ENCODE measurements at places on chromosomes 5 and 9.

GRCh38 chr5:37771203-37771611, 68.6 kb downstream of the GDNF start:
- no peak for DNase-seq

GRCh38 chr9:82891321-82891720, 171.6 kb downstream of the RASEF start:
- no peak for DNase-seq

- DNase-seq, result no peak
Measured at GRCh38 chr9:35834260-35835215, 5.5 kb downstream of the TMEM8B start.

GRCh38 chr9:1298046-1298445, 247.9 kb downstream of the DMRT2 start:
- no peak for DNase-seq

- DNase-seq, result no peak
Measured at GRCh38 chr5:179730852-179731251, 1.8 kb upstream of the MAML1 start.

GRCh38 chr9:133986061-133986460, 6.1 kb downstream of the VAV2 start:
- no peak for DNase-seq
